ENCODE measurements at places on chromosomes 5 and 9.

DNA sequence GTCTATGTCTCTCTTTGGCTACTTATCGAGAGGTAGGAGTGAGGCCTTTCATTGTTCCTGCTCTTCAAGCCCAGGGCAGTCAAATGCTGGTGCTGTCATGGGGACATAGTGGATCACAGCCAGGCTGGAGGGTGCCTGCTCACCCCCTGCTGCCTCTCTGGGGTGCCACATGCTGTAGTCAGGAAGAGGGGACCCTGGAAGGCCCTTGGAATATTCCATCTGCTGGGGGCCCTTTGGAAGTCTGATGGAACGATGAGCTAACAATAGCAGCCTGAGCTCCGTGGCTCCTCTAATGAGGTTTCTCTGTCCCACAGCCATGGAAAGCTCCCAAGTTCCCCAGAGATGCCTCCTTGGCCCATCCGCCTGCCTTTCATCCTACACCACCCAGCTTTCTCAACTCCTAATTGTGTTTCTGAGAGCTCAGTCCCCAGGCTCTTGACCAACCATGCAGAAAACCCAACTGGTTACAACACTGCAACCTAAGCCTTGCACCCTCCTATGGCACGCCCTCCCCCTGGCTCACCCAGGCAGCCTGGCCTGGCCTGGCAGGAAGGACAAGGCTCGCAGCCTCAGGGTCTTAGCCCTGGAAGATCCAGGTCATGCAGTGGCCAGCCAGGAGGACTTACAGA is 91.7 kb downstream of the NRG2 start:
- DNase-seq, result no peak

DNA sequence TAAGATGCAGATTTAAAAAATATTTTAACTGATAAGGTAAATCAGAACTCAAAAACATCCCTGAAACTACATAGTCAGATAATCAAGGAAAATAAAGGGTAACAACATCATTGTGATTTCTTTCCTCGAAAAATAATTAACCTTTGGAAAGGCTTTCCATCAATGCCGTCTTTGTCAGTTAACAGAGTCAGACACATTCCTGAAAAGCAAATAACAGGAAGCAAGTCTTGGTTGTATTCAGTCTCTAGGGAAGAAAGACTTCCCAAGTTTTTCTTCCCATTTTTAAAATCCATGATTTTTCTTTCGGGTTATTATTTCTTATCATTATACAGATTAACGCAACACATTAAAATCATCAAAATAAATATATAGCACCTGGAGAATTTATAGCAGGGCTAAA is 256.4 kb upstream of the CDH6 start:
- no peak for DNase-seq

- DNase-seq, result no peak
These were observed 43.6 kb downstream of the ENC1 start for GRCh38 chr5:74596927-74597326.

DNA sequence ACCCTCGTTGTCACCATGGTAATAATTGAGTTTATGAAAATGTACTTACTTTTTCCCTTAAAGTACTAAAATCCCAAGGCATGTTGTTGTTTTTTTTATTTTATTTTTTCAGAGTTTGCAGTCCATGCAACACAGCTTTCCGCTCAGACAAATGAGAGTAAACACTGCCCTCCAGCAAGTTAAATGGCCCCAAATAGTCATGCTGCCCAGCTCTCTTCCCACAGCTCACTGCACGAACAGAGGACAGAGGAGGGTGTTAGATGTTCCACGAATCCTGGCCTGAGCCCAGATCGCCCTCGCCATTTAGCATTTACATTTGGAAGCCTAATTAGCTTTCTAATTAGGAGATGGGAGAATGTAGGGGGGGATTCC is 1.9 kb downstream of the NIM1K start:
- no peak for DNase-seq

- no peak for DNase-seq
These were observed 17.0 kb upstream of the ARHGAP26 start for GRCh38 chr5:142753116-142753631.

- no peak for DNase-seq
These were observed 3.9 kb upstream of the SLC26A2 start for GRCh38 chr5:149956685-149957084.

- peak; percentile 26 for DNase-seq
These were observed 586 bp downstream of the HMGXB3 start for GRCh38 chr5:150000990-150001659.

GRCh38 chr5:113575074-113575473 is 61.6 kb downstream of the YTHDC2 start:
- DNase-seq, result no peak

DNA sequence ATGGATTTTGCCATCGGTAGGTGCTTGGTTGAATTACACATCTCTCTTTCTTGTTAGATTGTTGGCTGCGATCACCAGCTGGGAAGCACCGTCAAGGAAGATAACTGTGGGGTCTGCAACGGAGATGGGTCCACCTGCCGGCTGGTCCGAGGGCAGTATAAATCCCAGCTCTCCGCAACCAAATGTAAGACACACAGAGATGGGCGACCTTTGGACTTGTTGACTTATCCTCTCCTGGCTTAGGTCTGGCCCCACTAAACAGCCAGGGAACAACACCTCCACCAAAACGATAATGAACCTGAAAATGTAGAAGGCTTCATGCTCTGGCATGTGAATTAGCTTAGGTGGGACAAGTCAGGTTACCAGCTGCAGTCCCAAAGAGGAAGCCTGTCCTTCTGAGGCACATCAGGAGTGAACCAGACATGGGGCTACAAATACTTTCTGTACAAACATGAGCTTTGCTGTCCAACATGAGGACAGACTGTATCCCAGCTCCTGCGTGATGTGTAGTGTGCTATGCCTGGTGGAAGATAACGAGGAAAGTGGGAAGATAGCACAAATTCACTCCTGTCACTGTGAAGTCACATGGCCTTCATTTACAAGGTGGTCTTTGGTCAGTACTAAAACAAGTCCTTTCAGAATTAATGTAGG is 148.4 kb downstream of the ADAMTSL1 start:
- DNase-seq, result no peak

DNA sequence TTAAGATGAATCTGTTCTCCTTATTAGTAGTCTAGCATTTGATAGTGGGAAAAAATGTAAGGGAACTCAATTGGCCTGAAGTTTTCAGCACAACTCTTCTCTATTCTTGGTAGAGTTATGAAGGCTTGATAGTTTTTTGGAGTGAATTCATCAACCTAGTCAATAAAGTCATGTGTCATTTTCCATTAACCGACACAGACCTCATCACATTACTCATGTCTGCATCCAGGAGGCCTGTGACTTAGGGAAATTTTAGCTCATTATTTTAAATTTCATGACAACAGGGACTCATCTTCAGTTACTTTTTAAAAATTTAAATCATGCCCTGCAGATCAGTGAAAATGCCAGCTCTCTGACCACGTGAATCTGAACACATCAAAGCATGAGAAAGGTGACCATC is 63.3 kb downstream of the ADAMTS16 start:
- no peak for DNase-seq

- no peak for DNase-seq
These were observed 162.9 kb downstream of the NXNL2 start for GRCh38 chr9:88697764-88698432.

GRCh38 chr5:109987355-109987754 is 297.6 kb downstream of the MAN2A1 start:
- no peak for DNase-seq

DNA sequence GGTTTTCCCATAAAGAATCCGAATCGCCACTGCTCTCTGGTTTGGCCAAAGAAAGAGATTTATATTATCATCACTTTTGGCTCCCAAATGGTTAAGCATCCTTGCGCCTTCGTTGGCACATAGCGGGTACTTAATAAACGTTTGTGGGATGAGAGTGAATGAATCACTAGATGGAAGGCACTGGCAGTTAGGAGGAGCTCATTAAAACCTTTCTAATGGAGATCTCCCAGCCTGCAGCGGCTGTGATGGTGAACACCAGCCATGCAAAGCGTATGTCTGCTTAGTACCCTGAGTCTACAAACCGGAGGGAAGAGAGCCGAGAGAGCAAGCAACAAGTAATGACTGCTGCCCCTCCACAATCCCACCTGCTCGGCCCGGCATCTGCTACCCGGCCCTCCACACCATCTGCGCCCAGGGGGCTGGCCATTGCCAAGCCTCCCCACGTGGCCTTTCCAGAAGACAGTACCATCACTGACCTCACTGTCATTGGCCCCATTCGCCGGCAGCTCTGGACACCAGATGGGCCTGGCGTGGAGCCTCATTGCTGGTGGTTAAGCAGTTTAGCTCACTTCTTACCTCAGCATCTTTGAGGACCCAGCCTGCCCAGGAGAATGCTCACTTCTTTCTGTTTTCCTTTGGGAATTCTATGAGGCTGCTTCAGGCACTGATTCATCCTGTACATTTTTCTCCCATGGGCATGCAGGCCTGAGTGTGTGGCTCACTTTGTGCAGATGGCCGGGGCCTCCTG is 39.3 kb upstream of the ANKRD33B start:
- no peak for DNase-seq

DNA sequence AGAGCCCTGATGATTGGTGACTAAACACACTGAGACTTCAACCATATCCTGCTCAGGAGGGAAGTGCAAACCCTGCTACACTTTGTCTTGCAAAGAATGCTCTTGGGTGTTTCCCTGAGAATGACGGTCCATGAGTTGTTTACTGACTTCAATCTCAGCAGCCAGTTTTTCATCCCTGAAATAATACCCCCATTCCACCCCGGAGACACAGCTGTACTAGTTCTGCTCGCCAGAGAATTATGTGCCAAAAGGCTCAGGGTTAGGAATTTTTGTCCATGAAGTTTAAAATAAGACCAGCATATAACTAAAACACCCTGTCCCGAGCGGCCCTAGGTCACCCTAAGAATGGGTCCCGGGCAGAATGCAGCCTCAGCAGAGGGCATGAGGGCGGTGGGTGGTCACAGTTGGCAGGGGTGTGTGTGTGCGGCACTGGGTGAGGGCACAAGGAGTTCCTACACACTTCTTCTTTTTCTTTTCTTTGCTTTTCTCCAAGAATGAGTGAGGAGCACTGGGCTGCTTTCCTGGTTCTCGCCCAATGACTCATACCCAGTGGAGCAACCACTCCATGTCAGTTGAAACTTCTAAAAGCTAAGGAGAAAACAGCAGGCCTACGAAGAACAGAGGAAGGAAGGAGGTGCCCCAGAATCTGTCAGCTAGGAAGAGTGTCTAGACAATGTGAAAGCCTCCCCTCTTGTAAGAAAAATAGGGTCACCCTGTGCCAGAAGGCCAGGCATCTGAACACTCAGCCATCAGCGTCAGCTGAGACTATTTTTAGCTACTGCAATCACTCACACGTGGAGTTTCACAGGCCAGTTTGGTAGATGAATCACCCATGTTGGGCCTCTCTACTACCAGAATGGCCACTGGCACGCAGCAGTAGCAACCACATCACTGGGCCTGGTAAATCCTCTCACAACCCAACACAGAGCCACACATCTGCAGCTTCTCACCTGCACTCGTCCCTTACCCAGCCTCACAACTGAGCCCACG is 105.9 kb downstream of the DPYSL3 start:
- peak; percentile 39 for DNase-seq

DNA sequence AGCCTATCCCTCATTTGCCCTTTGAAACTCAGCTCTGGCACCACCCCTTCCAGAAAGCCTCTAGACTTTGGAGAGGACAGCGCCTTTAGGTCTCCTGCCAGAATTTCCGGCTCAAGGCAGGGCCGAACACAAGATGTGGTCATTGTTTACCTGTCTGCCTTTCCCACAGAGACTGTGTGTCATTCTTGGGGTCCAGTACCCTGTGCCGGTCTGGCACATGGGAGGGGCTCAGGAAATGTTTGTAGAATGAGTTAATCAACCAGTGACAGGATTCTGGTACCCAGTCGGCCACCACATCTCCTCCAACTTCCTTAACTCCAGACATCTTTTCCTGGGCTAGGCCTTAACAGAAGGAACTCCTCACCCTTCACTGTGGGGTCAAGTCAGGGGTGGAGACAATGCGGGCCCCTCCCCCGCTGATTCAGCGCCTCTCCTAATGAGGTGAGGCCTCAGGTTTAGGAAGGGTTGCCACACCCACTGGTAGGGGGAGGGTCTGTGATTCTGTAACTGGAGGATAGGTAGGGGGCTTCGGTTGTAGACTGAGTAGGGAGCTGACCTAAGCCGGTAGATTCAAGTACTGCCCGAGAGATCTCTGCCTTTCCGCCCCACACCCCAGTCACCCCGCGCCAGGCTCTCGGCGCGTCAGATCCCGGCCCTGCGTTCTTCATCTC is 29.3 kb downstream of the PCDH1 start:
- DNase-seq, result no peak

DNA sequence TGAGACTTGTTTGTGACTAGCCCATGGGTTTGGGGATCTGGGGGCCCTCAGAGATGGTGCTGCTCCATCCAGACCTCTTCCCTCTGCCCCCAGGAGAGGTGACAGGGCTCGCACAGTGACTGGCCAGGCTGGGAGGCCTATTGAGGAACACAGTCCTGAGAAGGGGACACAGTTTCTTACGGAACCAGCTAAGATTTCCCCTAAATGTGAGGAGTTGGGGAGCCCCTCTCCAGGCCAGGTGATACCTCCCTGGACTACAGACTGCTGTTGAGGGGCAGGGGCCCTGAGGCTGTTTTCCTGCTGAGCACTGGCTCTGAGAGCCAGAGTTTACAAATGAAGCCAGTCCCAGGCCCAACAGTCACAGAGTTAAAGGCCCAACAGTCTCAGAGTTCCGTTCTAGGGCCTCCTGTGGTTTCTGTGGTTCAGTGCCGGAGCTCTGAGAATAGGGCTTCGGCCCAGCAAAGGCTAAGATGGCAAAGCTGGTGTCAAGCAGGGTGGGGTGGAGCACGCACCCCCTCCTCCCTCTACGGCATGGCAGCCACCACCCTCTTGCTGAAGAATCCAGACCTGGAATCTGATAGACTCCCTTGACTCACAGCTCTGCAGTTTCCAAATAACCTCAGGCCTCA is 1.1 kb upstream of the SEMA4D start:
- peak; percentile 67 for DNase-seq

- no peak for DNase-seq
These were observed 951.1 kb upstream of the NUDT12 start for GRCh38 chr5:104513640-104514072.

DNA sequence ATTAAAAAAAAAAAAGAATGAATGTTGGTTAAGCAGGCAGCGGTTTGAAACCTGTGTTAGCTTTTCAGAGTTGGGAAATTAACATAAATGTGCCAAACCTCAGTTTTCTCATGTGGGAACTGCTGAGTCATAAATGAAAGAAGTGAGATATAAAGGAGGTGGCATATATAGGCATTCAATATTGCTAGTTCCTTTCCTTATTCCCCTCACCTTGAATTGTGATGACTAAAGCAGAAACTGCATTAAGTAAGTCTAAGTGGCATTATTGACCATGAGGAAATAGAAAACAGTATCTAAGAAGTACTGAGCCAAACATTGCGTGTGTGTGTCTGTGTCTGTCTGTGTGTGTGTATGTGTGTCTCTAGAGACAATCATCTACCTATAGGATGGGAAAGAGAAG is 691.2 kb downstream of the TLR4 start:
- no peak for DNase-seq

GRCh38 chr5:140673187-140673976 is at the start of gene DND1:
Gene DND1 (minus strand): TSS chr5:140673576. CDS start chr5:140673542, 34 bp downstream.
- no peak for DNase-seq

- no peak for DNase-seq
These were observed 16.4 kb downstream of the RETREG1 start for GRCh38 chr5:16600397-16600796.

GRCh38 chr9:76456202-76456926 is 2.6 kb upstream of the GCNT1 start:
- peak; percentile 44 for DNase-seq
